ENCODE measurements at places on chromosomes 7 and 10.

GRCh38 chr10:4885162-4885561 lies 59.2 kb downstream of the AKR1E2 start:
- no peak for DNase-seq

DNA sequence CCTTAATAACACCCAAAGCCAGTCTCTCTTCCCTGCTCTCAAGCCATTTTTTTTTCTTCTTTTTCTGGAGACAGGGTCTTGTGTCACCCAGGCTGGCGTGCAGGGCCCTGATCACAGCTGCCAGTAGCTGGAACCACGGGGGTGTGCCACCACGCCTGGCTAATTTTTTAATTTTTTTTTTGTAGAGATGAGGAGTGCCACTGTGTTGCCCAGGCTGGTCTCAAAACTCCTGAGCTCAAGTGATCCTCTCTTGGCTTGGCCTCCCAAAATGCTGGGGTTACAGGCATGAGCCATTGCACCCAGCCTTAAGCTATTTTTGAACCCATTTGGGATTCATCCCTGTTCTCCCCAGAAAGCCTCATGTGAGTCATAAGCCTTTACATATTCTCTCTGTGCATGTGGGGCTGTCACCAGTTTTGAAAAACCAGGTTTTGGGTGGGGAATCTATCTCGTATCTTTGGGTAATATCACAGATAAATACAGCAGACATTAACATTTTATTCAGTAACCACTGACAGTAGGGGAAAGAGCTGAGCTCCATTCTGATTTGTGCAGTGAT lies 15.5 kb downstream of the ZNF487 start:
- DNase-seq, result no peak

- DNase-seq, result no peak
Observed at GRCh38 chr10:11378835-11379234, 232.6 kb downstream of the USP6NL start.

GRCh38 chr10:78405231-78405630 lies 371.6 kb downstream of the RPS24 start:
- no peak for DNase-seq

DNA sequence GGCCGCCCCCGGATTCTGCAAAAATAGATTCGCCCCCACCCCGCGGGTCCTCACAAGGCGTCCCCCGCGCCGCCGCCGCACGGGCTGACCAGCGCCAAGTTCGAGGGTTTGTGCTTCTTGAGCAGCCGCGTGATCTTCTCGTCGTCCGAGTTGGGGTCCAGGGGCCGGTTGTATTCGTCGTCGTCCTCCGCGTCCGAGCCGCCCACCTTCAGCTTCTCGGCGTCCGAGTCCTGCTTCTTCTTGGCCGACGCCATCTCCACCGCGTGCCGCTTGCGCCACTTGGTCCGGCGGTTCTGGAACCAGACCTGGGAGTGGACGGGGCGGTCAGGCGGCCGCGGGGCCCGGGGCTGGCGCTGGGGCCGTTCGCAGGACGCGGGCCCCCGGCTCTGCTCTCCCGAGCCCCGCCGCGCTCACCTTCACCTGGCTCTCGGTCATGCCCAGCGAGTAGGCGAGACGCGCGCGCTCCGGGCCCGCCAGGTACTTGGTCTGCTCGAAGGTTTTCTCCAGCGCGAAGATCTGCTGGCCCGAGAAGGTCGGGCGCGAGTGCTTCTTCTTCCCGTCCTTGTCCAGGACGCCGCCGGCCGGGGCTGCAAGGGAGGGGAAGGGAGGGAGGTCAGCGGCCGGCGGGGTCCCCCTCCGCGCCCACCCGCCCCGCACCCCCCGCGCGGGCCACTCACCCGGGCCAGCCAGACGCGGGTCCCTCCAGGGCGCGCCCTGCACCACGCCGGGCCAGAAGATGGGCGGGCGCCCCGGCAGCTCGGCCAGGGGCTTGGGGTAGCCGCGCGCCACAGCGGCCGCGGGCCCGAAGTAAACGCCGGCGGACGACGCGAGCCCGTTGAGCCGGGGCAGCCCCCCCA lies 853 bp downstream of the NKX6-2 start:
- DNase-seq, result no peak

GRCh38 chr10:99676426-99676825 lies 17.1 kb downstream of the ENTPD7 start:
- no peak for DNase-seq

GRCh38 chr7:48414011-48414732 lies 242.9 kb downstream of the ABCA13 start:
- DNase-seq, result no peak

DNA sequence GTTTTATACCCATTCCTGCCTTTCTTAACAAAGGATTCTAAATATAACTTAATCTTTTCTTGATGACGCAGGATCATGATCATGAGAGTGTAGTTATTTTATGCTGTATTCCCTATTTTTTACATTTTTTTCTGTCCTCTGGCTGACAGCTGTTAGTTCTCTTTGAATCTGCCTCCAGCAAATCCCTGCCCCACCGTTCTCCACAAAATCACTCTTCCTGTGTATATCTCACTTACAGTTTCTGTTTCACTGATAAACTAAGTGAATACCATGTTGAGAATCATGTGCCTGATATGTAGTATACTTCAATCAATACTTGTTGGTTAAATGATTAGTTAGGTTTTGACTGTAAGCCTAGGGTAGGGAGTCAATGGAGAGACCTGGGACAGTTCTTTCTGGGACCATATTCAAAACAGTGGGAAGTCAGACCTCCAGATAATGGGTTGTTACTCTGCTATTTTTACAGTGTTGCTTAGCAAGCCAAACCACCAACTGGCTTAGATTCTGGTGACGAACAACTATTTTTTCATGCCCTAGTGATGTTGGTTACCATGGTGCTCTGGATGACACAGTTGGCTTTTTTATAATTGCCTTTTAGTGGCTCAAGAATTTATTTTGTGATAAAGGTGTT lies 12.8 kb downstream of the CNNM1 start:
- DNase-seq, result no peak

- DNase-seq, result no peak
Observed at GRCh38 chr7:90777465-90777864, 181.3 kb downstream of the CDK14 start.

DNA sequence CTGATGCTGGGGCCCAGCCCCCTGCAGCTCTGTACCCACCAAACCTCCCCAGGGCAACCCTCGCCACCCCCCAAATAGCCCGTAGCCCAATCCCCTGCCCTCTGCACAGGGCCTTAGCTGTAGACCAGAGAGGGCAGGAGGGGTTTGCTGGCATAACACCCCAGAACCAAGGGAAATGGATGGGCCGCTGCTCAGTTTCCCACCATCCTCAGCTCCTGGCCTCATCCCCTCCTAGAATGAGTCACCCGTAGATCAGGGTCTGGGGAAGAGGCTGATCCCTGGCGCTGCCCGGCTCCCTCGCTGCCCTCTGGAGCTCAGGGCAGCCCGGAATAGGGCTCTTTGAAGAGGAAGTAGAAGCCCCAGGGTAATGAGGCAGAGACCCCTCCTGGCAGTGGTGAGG lies 31.2 kb downstream of the LDB3 start:
- DNase-seq, result no peak

DNA sequence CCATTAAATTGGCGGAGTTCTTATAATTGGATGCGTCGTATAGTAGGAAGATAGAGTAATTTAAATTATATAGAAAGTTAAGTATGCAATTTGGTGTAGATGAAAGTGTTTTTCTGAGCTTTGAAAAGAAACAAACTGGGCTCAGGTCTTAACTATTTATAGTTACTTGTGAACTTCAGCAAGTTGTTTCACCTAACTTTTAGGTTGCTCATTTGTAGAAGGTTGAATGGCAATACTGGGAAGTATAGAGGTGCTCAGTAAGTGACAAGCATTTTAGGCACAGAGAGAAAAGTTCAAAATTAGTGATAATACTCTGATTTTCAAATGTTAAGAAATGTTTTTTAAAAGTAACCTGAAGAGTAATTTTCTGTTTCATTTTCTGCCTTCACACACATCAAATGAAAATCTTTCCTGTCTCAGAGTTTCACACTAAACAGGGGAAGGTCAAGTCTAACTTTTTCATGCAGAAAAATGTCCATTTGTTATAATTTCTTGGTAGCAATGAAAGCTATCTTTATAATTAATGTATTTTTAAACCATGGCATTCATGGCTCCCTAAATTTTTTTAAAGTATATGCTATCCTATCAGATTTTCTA lies 146.5 kb downstream of the PHF14 start:
- DNase-seq, result no peak

- peak; percentile 67 for DNase-seq
Observed at GRCh38 chr7:130831817-130832481, 97.9 kb upstream of the KLF14 start.

- DNase-seq, result no peak
Observed at GRCh38 chr7:153567426-153567825, 484.8 kb upstream of the DPP6 start.

Data from GM13976 (cell line).